ENCODE measurements at places on chromosomes 7 and 10.
A peak's percentile ranks its signal among the peaks of the same experiment; 100 is the strongest.

- no peak for DNase-seq
Observed at GRCh38 chr7:133015888-133016287, 66.0 kb downstream of the CHCHD3 start.

DNA sequence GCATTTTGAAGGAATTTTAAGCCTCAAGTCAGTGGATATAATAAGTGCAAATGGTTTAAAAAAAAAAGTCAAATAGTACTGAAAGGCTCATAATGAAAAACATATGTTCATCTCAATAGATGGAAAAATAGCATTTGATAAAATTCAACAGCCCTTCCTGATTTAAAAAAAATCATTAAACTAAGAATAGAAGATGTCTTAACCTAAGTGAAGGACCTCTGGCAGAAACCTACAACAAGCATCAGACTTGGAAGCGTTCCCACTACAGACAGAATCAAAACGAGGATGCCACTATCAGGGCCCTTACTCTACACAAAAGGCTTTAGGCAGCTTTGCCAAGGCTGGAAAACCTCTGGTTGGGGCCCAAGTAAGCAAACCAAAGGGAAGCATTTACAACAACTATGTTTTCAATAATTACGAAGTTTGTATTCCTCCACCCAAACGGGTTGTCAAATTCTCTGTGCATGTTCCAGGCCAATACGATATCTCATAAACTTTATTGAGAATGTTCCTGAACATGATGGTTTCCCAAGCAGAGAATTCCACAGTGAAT is 45.1 kb downstream of the CYTH3 start:
- no peak for DNase-seq

GRCh38 chr7:11540271-11540761 is 291.7 kb downstream of the THSD7A start:
- no peak for DNase-seq

- DNase-seq: no peak
Observed at GRCh38 chr10:70265032-70265689, 18.6 kb downstream of the NPFFR1 start.

GRCh38 chr7:129864042-129864441 is 88.7 kb downstream of the UBE2H start:
- DNase-seq: no peak

DNA sequence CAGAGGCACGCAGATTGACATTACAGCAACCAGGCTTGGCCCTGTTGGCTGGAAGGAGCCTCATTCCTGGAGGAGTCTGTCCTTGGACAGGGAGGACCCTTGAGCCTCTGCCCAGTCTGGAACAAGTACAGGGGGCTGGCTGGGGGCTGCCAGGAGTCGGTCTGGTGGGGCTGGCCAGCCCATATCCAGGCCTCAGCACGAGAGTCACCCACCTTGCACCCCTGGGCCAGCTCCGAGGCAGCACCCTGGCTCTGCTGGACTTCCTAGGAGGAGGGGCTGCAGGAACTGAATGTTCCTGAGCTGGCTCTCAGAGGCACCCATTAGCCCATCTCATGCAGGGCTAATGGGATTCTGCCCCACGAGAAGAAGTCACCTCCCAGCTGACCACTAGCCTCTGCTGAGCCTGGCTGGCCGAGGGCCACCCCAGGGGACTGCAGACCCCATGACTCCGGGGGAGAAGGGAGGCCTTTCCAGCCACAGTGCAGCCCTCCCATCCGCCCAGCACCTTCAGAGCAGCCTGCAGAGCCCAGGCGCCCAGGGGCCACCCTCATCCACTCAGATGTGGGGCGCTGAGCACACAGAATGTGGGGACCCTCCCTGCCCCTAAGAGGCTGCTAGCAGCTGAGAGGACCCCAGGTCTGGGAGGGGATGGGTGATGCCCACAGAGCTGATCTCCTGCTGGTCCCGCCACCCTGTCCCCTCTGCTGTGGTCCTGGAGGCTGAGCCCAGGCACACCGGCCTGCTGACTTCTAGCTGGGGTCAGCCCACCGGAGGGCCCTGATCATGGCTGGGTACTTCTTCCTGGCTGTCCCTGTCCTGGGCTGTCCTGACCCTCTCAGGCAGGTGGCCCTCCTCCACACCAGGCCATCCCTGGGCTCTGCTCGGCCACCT is 14.8 kb upstream of the INPP5A start:
- DNase-seq: no peak

DNA sequence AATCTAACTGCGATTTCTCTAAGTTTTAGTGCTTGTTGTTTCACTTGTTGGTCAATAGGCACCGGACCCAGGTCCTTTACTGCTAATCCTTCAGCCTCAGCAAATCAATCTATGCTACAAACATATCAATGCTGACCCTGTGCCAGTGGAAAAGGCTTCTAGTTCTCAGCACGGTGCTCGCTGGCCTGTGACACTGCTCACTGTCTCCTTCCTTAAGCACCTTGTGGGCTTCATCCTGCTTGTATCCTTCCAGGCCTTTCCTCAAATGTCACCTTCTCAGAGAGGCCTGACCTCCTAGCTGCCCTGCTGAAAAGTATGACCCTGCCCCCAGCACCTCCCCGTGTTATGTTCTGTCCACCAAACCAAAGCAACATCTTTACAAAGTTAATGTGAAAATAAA is 201.2 kb upstream of the FRMD4A start:
- DNase-seq: no peak

DNA sequence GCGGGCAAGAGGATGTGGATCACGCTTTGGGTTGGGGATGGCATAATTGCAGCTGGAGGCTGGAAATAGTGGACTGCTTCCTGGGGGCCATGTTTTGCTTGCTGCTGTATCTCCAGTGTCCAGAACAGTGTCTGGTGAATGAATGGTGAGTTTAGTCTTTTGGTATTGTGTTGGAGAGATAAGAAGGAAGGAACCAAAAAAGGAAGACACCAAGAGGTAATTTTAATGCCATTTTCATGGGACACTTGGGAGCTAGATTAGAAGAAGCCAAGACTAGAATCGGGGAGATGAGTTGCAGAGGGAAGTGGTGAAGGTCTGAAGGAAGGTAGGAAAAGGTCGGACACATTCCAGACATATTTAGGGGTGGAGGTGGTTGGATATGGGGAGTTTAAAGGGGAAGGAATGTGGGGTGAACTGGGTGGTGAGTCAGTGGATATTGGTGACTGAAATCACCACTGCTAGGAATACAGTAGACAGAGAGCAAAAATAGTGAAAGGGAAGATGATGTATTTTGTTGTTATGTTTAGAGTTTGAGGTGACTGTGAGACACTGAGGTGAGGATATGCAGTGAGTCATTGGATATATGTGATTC is 76.7 kb downstream of the CCNY start:
- no peak for DNase-seq

DNA sequence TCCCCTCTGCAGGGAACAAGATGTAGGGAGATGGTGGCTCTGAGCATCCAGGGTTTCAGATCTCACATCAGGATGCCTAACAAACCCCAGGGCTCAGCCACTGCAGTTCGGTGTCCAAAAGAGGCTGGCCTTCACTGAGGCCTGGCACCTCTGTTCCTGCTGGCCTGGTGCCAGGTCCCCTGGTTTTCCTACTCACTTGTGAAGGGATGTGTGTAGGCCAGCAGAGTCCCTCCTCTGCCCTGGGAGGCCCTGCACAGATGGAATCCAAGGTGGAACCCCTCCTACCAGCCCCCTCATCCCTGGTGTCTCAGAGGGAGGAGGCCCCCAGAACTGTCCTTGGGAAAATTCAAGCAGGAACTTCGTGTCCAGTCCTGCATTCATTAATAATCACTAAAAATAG is 260.6 kb downstream of the CCSER2 start:
- no peak for DNase-seq

DNA sequence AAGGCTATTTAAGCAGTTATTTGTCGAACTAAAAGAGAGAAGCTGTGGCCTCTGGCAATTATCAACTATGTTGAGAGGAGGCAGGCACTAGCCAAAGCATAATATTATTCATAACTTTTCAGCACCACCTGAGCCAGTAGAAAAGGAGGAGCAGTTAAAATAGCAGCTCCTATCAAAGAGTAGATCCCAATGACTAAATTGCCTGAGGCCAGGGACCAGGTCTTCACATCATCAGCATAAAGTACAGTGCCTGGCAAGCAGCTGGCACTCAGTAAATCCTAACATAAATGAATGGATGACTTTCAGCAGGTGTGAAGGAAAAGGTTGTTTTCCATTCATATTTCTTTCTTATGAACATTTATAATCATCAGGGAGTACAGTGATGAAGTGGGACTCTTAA is 309.0 kb upstream of the IMMP2L start:
- DNase-seq: no peak

DNA sequence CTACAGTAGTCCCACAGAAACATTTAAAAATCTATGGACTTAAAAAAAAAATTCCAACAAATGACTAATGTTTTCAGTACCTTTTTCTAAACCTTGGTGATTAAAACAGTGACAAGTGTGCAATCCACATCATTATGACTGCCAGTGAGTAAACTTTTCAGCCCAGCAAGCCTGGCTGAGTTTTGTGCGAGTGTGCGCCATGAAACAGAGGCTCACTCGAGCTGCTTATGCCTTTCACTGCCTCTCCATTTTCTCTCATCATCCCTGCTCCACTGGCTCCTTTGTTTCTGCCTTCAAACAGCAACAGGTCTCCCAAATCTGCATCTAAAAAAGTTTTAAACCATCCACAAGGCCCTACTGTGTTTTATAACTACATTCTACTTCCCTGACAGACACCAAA is 105.8 kb downstream of the USP6NL start:
- DNase-seq: no peak

- DNase-seq: no peak
Observed at GRCh38 chr10:287026-287709, 151.9 kb downstream of the ZMYND11 start.

- no peak for DNase-seq
Observed at GRCh38 chr10:52768001-52768532, 4.5 kb downstream of the MBL2 start.

DNA sequence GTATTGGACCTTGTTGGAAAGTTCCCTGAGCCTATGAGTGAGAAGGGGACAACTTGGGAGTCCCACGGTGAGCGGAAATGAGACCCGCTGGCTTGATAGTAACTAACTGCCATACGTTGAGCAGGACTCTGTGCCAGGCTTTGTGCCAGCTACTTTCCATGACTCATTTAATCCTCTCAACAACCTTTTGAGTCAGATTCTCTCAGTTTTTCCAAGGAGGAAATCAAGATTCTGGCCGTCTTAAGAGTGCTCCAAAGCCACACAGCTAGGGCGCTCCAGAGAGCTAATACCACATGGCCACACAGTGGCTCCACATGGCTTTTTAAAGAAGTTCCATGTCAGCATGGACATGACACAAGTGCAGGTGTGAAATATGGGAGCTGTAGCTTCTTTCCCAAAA is 55.7 kb downstream of the NOD1 start:
- no peak for DNase-seq

DNA sequence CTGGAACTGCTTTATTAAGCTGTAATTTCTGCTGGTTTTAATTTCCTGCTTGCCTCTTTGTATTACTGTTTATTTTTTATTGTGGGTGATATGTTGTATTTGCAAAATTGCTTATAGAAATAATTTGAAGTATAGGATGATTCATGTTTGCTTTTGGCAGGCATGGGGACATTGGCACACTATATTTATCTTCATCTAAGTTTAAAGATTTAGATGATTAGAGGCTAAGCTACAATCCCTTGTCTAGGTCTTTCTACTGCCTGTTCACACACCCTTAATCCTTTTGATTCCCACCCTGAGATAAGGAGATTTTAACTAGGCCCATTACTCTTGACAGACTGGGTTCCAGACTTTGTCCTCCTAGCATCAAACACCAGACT is 182.8 kb upstream of the KAT6B start:
- no peak for DNase-seq

DNA sequence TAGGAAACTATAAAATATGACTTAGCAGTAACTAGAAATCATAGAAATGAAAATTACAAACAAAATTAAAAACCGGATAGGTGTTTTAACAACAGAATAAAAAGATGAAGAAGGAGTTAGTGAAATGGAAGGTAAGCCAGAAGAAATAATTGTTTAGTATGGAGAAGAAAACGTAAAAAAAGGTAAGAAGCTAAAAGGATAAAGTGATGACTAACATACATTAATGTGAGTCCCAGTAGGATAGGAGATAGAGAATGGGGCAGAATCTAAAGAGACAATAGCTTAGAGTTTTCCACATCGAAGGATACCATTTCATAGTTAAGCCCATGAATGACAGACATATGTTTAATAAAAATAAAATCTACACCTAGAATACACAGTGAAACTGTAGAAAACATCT is 25.3 kb downstream of the GTF2I start:
- no peak for DNase-seq

DNA sequence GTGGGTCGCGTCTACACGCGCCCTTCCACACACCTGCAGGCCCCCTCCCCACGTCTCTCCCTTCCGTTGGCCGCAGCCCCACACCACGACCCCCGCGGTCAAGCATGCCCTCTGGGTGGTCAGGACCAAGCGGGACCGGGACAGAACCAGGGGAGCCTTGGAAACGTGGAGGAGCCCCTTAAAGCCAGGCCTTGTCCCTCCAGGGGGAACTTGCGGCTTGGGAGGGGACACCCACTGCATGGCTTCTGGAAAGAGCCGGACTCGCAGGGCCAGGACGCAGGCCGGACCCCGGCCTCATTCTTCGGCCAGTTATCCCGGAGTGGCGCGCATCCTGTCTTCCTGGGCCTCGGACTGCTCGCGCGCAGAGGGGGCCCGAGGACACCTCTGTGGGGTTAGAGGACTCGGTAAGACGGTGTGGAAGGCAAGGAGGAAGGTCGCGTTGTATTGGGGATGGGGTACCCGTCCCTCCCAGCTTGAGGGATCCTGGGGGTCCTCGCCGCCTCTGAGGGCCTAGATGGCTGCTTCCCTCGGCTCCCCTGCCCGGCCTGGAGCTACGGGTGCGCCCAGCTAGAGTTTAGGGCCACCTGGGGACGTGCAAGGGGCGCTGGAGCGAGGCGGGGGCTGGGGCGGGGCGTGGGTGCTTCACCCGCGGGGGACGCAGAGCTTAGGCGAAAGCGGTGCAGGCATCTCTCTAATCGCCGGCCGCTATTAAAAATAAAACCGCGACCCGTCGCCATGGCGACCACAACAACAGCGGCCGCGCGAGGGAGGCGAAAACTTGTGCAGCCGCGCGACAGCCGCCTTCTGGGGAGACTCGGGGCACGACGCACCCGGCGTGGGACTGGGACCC is 1.8 kb upstream of the PDGFA start:
- DNase-seq: no peak

DNA sequence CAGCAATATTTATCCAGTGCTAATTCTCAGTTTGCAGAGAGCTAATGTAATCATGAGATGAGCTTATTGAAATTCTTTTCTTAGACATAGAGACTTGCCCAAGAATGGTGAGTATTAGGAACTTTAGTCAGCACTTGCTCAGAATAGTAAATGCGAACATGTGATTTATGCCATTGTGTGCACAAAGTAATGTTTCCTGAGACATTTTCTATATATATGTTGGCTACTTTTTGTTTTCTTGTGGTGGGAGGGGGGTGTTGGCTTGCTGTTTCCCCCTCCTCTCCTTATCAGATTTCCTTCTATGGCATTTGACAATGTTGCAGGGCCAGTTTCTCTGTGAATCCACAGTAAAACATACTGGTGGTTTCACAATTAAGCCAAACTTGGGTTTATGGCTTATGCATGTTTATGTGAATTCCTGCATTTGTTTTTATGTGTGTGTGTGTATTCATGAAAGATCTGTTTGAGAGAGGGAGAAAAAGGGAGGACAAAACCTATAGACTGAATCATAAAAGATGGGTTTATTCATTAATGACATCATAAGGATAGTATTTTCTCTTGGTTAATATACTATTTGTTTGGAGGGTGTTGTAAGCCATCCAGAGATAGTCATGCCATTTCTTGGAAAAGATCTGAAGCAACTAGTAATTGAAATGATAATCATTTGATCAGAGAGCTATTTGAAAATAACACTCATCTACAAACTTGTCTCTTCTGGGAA is 36.3 kb downstream of the ARID5B start:
- no peak for DNase-seq

GRCh38 chr10:22714479-22715289 is at the start of gene PIP4K2A:
Gene PIP4K2A (minus strand): TSS chr10:22714578. CDS start chr10:22714326, 252 bp downstream.
- DNase-seq: peak; percentile 82
